ENCODE measurements at places on chromosomes 12 and 14.

DNA sequence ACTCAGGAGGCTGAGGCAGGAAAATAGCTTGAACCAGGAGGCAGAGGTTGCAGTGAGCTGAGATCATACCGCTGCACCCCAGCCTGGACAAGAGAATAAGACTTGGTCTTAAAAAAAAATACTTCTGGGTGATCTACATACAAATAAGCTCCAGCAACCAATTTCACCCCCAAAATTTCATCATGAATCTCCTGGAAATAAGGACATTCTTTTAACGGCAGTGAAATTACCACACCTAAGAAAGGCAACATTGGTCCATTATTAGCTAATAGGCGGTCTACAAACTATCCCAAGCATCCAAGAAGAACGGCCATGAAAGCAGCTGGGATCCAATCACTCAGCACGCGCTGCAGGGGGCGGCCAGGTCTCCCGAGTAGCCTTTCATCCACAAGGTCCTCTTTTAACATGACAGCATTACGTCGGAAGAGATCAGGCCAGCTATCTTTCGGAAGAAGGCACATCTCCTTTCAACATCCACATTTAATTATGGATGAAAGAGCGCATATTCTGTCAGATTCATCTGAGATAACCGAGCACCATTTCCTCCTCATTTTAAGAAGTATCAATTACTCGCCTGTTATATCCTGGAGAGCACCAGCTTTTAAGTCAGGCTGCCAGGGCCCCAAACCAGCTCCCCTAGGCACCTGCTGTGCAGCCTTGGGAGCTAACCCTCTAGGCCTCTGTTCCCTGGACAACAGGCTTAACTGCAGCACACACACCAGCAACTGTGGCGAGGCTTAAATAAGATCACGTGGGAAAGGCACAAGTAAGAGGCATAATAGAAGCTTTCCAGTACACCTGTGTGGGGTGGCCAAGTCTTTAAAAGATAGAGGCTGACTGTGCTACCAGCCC lies 4.2 kb downstream of the SLC15A4 start:
- DNase-seq, result no peak

GRCh38 chr12:77152623-77153193 lies 87.3 kb upstream of the E2F7 start:
- no peak for DNase-seq

DNA sequence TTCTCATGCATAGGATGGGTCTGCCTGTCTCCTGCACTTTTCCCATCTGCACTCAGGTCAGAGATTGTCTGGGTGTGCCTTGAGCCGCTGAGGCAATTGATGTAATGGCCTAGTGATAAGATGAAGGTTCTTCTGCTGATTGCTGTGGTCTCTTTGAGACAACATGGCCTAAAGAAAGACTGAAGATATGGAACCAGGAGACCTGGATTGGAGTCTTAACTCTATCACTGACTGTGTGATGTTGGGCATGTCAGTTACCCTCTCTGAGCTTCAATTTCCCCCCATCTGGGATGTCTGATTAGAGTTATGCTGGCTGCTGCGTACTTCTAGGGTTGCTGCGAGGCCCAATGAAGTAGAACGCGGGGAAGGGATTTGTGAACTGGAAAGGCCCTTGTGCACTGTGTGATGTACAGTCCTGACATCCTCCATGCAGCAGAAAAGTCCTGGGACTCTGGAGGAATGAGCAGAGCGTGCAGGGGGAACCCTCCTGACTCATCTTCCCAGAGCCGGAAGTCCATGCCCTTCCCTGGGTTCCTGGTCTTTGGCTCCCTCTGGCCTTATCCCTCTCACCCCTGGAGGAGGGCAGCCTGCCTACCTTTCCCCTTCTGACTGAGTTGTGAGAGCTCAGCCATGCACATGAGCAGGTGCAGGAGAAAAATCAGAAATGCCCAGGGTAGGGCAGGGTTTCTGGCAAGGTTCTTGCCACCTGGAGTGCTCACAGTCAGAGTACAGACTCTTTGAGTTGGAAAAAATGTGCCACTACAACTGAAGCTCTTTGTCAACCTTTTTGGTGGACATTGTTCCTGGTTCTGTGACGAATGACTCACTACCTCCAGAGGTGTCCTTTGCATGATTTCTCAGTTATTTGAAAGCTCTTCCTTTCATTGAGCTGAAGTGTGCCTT lies 21.1 kb downstream of the PLEKHD1 start:
- no peak for DNase-seq

GRCh38 chr14:29028973-29029582 lies 262.5 kb downstream of the FOXG1 start:
- DNase-seq, result no peak

DNA sequence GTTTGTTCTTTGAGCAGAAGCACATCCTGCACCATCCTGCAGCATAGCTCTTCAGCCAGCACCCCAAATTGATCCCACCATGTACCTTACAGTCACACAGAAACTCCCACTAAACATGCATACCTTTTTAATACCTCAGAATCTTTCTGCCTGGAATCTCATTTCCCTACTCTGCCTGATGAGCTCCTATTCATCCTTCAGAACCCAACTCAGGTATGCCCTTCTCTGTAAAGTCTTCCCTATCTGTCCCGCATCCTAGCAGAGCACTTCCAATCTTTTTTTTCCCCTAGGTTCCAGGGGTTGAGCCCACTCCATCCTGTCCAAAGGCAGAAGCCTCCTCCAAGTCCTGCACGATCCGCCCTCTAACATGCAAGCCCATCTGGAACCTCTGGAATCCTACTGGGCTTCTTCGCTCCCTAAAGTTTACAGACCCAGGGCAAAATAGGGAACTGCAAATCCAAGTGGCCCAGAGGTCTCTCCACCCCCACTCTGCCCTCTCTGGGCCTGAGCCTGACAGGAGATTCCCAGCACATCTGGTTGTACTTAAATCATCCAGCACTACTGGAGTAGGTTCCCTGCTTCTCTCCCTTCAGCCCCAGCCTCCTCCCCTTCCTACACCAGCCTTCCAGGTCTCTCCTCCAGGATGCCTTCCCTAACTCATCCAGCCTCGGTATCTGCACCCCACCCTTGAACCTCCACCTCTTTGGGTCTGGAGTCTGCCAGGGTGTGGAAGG lies 4.1 kb upstream of the FIGNL2 start:
- no peak for DNase-seq

DNA sequence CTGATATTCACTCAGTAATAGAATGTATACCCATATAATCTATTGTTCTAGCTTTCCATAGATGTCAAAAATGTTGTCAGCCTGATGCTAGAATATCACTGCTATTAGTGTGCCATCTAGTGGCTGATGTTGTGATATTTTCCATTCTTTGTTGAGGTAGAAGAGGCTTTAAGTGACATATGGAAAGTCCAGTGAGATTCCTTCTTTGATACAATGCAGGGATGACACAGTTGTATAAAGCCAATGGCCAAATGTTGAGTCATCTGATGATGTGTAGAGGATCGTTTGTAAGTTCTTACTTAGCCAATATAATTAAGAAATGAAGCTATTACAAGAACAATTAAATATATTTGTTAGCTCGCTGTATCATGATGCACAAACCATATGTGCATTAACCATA lies 58.1 kb upstream of the PCED1B start:
- no peak for DNase-seq
